ENCODE measurements at places on chromosomes 7 and 10.

GRCh38 chr10:124742413-124743190 is 1.6 kb downstream of the FAM53B start:
- DNase-seq, result no peak

GRCh38 chr10:13658264-13658663 is 71.5 kb downstream of the PRPF18 start:
- DNase-seq, result no peak

GRCh38 chr7:157679607-157680006 is 342.8 kb downstream of the DNAJB6 start:
- DNase-seq, result no peak

DNA sequence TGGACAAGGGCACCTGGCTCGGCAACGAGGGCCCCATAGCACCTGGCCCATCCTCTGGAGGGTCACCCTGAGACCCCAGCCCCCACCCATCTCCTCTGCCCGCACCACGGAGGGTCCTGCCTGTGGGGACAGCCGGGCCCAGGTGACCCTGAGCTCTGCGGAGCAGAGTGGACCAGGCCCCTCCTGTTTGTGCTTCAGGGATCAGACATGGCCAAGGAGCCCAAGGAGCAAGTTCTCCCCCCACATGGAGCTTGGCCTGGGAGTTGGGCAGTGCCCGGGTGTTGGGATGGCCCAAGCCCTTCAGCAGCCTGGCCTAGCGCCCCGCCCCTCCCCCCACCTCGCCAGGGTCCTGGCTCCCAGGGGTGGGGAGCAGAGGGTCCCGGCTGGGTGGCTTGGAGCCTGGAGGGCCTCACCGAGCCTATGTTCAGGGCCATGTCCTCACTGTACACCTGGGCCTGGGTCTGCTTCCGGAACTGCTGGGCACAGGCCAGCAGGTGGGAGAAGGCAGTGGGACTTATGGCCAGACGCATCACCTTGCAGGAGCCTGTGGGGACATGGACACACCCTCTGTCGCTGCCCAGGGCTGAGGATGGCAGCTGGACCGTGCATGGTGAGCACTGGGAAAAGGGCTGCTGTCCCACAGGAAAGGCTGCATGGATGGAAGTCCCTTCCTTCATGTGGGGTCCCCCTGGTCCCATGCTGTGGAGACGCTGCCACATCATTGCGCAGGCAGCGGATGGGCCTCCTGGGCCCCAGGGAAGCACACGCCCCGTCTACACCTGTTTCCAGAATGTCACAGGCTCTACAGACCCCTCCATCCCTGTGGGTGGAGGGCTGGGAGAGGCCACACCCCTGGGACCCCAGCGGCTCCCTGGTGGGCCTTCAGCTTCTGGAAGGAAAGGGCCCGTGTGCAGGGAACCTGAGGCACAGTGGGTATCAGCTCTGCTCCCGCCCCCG is 49.2 kb upstream of the NKX6-2 start:
- no peak for DNase-seq

DNA sequence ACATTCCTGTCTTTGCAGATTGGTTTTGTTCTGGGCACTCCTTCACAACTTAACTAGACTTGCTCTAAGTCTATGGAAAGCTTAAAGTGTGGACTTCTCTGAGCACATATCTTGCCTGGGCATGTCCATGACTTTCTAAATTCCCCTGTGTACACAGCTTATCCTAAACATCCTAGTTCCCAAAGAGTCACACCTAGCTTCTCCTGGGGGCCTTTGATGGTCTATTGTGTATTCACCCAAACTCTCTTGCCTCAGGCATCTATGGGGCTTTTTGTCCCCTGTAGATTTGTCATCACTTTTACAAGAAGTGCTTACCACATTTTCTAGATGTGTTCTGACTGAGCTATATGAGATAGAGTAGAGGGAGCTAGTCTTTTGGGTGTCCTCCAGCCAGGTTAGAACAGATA is 12.2 kb upstream of the ZNF488 start:
- no peak for DNase-seq

DNA sequence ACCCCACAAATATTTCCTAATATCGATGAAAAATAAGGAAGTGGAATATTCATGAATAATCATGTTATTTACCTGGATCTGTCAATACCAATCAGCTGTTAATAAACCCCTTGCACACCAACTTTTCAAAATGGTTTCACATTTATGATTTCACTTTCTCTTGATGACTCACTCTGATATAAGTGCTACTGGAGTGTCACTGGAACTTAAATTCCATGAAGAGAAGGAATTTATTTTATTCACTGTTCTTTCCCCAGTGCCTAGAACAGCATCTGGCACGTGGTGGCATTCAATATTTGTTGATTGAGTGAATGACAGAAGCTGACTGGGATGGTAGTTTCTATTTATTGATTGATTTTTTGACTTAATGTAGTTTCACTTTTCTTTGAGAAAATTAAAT is 3.5 kb upstream of the ENO4 start:
- no peak for DNase-seq

DNA sequence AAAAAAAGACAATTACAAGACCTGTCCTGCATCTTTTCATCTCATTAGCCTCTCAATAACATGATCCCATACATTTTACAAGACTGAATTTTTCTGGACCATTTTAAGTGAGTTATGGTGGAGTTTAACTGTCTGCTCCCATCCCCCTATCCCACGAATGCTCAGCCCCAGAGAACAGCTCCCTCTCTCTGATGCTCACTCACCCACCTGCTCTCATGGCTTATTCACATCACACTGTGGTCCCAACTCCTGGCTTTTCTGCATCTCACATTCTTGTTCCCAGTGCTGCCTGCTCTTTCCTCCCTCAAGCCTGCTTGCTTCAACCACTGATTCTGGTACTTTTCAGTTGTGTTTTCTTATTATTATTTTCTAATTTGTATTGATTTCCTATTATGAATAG is 20.4 kb upstream of the CCSER2 start:
- no peak for DNase-seq

DNA sequence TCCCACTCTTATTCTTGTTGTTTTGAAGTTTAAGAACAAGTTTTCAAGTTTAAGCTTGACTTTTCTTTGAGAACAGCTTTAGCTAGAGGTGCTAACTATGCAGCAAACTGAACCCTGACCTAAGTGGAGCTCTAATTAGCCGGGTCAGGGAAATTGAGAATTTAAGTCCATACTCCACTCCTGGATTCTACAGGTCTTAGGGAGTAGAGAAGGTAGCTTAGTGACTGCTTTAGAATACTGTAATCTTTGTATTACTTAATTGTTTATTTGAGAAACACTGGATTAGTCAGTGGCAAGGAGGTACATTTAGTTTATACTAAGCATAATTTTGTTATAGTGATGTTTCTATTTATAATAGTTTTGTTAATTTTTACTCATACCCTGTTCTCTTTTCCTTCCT is 74.6 kb upstream of the STRIP2 start:
- no peak for DNase-seq

GRCh38 chr7:64685741-64686140 is 19.8 kb downstream of the ZNF107 start:
- no peak for DNase-seq

GRCh38 chr10:62742536-62743061 is 61.9 kb upstream of the ADO start:
- DNase-seq, result no peak

GRCh38 chr10:124820121-124820520 is 18.5 kb downstream of the ABRAXAS2 start:
- DNase-seq, result no peak

DNA sequence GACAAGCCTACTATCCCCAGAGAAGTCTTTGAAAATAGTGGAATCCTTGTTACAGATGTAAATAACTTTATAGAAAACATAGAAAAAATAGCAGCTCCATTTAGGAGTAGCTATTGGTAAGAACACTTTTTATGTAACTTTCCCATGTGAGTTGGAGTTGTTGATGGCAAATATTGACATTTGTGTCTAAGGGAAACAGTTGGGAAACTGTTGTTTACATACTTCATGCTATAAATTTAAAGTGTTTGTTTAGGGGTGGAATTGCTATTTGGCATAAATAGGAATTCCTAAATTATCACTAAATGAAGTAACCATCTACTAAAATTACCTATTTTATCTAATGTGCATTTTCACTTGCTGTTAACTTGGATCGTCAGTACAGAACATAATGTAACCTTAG is 50.7 kb downstream of the GDI2 start:
- DNase-seq, result no peak

DNA sequence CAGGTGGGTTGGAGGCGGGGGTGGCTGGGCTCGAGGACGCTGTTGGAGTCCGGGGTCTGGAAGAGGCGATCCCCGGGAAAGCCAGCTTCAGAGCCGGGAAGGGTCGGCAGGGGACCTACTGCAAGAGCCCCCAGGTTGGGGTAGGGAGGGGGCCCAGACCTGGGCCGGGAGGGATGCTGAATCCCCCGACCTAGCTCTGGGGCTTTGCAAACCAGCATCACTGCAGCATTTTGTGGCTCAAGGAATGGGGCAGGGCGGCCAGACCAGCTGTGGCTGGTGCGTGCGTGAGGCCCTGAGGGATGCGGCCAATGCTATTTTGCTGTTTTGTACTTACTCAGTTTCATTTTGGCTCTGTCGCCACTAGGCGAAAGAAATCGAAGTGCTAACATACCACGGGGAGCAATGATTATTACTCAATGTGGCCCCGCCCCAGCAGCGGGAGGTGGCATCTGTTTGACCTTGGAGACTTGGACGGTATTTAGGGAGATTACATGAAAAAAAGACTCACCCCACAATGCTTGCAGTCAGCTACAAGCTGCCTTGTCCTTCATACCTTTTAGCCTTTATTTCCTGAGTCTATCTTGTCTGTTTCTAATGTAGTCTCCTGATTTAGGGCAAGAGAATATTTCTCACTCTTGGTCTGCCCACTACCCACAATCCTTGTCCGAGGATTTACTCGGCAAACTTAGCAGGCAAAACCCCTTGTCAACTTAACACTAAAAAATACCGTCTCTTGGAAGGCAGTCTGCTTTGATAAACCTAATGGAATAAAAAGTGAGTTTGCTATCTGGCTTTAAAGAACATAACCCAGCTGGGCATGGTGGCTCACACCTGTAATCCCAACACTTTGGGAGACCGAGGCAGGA is 16.2 kb downstream of the HSPB1 start:
- DNase-seq, result peak; percentile 56

- no peak for DNase-seq
Measured at GRCh38 chr7:140640060-140640637, 464 bp downstream of the DENND2A start.

GRCh38 chr7:50416527-50417182 is 33.5 kb downstream of the FIGNL1 start:
- DNase-seq, result no peak

DNA sequence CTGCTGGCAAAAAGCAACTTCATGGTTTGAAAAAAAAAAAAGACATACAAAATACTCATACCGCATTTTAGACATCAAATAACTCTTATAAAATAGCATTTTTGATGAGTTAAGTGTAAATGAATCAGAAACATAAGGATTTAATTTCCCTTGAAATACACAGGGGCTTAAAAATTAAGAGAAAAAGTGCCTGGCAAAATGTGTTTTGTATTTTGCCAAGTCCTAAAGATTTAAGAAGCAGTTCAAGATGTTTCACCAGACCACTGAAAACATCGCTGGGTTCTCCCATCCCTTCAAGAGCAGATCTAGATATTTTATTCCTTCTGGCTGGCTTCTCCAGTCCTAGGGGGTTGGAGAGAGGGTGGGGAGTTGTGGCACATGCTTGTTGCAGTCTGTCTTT is 396.4 kb downstream of the INHBA start:
- no peak for DNase-seq

Data from activated gamma-delta T cell treated with Interleukin-2 at 50 U/mL for 16 hours (primary cell).